A172 (cell line): ENCODE measurements at places on chromosomes 6 and 20.

GRCh38 chr6:30515944-30516753 is 26.8 kb downstream of the HLA-E start:
- peak; percentile 87 for DNase-seq

GRCh38 chr6:20402342-20403069 is 827 bp downstream of the E2F3 start:
- DNase-seq = peak; percentile 45

DNA sequence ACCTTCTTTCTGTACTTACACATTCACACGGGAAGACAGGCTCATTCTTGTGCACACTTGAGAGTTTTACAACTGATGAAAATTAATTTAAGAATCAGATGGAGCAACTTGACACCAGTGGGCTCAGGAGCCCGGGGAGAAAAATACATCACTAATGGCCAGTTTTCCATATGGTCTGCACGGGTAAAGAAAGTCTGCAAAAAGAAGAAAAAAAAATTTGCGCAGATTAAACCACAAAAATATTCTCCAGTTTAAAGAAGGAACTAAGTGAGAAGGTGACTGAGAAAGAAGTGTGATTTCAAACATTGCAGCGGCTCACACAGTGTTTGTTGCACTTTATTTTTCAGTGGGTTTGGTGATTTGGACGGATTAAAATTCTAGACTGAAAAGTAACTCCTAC is at the start of gene TULP4:
TSS of gene TULP4 (plus strand) at position 301 of the 400 bp plus-strand sequence. CDS start 1,552 bp downstream, outside the sequence.
- DNase-seq = no peak

DNA sequence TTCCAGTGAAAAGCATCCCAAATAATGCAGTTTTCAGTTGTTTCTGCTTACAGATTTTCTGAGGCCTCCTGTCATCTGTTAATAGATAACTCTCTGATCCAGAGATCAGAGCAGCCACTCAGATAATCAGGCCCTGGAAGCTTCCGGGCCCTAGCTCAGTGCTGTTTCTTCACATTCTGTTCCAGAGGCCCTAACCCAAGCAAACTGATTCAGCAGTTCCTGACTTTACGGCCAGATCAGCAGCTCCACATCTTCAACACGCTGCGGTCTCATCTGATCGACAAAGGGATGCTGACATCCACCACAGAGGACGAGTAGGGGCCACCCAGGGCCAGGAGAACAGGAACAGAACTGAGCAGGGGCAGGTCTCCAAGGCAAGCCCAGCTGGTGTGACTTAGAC is 63.1 kb downstream of the CDS2 start:
- DNase-seq = no peak

- DNase-seq = no peak
Observed at GRCh38 chr6:104022126-104022525, 837.6 kb downstream of the HACE1 start.

DNA sequence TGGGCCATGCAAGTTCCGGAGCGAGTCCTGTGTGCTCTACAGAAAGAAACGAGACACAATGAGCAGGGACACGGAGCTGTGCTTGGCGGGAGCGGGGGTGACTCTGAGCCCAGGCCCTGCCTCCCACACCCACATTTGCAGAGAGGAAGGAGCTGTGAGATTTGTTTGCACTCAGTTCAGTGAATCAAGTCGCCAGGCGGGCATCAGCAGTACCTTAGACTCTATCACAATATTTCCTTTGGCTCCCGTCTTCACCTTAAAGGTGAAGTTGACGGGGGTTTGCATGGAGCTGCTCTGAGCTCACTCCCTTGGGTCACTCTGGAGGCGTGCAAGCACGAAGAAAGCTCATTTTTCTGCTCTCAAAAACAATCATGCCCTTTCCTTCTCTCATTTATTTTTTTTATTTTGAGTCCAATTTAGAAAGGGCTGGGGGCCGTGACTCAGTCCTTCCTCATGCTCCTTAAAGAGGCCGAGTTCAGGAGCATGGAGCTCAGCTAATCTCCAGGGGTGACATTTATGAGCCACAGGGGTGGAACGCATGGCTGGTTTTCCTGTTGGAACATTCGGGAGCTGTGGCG is 188.2 kb downstream of the NFATC2 start:
- DNase-seq = peak; percentile 72

DNA sequence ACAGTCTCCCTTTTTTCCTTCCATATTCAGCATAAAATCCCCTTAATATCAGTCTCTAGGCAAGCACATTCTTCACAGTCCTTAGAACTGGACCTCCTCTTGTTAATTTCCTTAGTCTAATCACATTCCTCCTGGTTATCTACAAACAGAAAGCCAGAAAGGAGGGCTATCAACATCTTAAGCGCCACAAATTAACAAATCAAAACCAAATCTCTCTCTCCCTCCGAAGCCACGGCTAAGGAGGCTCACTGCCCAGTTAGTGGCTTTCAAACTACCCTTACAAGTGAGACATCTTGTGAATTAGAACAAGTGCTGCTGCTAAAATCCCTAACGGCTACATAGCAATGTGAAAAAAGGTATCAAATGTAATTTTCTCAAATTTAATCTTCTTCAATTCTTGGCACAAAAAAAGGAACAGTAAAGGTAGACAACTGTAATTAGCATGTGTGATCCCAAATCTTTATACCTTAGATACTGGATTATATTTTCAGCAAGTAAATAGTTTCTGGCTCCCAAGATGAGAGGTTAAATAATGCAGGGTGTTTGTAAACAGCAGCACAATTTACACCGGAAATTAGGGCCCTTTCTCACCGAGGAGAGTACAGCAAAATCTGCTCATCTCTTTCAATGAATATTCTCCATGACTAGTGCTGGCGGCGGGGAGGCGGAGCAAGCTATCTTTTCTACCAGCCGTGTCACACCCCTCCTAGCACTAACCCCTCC is 1.4 kb upstream of the TRIM39 start:
- peak; percentile 81 for DNase-seq

- DNase-seq = no peak
Observed at GRCh38 chr20:41155261-41155660, 17.9 kb downstream of the PLCG1 start.

DNA sequence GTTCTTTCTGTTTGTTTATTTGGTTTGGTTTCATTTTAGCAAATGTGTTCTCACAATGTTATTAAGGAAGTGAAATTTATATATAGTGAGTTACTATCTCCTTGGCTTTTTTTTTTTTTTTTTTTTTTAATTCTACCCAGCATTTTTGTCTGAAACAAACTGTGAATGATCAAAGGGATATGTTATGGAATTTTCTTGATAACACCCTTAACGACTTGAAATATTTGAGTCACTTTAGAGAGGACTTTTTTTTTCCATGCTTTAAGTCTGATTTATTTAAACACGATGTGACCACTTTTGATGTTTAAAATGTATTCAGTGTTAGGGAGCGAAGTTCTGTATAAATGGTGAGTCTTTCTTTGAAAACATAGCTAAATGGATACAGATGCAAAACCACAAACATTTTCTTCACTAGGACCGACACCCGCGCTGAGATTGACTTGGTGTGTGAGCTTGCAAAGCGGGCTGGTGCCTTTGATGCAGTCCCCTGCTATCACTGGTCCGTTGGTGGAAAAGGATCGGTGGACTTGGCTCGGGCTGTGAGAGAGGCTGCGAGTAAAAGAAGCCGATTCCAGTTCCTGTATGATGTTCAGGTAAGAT is 149.7 kb downstream of the MTHFD1L start:
- no peak for DNase-seq

DNA sequence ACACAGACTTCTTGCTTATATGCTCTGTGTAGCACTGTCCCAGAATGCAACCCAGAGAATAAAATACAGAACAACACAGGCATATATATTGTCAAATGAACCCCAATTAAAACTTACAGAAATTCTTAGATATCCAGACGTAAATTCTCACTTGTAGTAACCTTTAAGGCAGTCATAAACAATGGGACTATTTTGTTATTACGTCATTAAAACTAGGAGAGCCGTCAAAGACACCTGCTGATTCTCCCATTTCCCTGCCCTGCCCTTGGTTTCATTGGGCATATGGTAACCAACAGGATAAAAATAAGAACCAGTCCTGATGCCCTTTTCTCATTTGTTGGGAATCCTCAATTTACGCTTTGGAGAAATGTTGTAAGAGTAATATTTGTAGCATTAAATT is 871.3 kb upstream of the EYS start:
- no peak for DNase-seq

DNA sequence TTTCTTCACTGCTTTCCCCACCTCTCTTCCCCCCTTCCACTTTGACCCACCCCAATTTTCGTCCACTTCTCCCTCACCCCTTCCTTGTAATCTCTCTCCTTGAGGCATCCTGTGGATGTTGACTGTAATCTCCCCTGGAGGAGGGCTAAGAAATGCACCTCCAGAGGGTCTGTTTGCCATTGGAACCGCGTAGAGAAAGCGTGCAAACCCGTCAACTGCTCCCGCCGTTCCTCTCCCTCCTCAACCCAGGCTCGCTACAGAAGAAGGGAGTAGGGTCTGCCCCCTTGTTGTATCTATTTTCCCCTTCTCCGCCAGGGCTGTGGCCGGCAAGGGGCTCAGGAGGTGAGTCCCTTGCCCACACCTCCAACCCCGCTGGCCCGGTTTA is 502 bp upstream of the HTR1E start:
- no peak for DNase-seq

DNA sequence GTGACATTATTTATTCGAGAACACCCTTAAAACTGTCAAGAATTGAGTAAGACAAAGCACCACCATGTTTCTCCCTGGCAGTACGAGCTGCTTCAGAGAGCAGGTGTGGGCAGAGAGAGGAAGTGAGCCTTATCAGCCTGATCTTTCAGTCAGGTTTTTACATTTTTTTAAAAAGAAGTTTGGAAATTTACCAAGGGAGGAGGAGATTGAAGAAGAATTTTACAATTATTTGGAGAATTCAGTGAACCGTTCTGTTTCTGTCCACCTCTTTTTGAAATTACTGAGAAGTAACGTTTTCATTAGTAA is 75.5 kb downstream of the ZDHHC14 start:
- DNase-seq = no peak

DNA sequence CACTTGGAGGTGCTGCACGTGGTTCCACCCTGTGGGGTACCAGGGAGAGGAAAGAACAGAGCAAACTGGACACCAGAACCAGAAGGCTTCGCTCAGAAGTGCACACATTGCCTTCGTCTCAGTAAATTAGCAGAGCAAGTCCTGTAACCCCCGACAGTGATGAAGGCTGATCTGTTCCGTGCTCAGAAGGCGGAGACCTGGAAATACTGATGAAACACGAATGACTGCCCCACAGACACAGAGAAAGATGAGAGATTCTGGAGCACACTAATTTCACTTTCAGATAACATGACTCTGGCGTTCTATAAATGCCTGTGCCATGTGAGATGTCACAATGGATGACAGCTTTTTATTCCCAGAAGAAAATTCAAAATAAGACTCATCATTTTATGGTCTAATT is 44.2 kb upstream of the CCR6 start:
- DNase-seq = no peak

- DNase-seq = no peak
Observed at GRCh38 chr6:90894285-90895130, 307.6 kb upstream of the MAP3K7 start.

- no peak for DNase-seq
Observed at GRCh38 chr20:1300083-1300840, 28.7 kb downstream of the SDCBP2 start.

GRCh38 chr20:60292001-60292520 is 333.8 kb downstream of the CDH26 start:
- DNase-seq = no peak

DNA sequence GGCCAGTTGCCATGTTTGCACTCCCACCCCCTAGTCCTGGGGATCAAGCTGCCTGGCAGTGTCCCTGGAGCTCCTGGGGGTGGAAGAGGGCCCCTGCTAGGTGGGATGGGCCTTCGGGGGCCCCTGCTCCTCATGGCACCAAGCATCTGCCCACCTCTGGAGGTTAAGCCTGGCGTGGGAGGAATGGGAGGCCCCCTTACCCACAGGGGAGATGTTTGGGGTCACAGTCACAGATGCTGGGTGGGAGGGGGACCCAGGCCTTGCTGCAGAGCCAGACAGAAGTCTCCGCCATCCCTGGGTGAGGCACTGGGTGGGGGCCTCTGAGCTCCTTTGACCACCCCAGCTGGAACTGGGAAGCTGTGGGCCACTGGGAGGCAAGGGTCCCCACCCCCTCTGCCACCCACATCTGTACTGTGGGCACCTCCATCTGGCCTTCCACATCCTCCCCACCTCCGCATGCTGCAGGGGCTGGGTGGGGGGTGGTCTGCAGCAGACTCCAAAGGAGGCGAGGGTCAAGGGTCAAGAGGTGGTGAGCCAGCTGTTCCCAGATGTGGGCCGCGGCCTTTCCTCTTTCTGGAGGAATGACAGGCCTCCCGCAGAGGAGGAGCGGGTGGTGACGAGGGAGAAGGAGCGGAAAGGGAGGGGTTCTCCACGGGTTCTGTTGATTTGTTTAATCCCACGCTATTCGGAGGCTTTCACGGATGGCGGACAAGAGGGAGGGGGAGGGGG is 41.5 kb downstream of the YTHDF1 start:
- DNase-seq = no peak

DNA sequence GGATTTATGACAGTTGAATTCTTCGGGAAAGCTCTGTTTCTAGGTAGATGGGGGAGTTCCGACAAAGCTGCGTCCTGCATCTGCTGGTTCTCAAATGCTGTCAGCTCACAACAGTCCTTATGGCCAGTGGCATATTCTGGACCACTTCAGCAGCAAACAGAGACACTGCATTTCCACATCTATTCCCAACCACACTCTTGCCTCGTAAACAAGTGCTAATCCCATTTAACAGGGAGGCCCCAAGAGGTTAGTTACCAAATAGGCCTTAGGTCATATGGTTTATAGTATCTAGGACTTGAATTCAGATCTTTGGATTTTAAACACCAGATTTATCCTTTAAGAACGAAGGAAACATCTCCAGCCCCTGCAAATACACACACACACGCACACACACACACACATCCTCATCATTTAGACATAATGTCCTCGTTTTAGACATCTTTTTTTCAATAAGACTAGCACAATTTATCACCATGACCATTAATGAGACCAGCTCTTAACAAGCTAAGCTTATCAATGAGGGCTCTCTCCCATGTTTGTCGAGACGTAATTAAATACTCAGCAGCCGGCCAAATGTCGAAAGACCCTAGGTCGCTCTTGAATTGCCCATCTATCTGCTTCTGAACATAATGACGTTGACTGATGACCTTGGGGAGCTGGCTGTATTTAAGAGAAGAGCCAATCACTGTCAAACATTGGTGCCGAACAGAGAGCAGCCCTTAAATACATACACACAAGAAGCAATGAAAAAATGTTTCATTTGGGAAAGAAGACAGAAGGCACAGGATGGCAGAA is 84.5 kb downstream of the PSMG4 start:
- no peak for DNase-seq

- no peak for DNase-seq
Observed at GRCh38 chr20:61895016-61895415, 170.7 kb downstream of the TAF4 start.
